ENCODE measurements at places on chromosomes 6 and 20.

DNA sequence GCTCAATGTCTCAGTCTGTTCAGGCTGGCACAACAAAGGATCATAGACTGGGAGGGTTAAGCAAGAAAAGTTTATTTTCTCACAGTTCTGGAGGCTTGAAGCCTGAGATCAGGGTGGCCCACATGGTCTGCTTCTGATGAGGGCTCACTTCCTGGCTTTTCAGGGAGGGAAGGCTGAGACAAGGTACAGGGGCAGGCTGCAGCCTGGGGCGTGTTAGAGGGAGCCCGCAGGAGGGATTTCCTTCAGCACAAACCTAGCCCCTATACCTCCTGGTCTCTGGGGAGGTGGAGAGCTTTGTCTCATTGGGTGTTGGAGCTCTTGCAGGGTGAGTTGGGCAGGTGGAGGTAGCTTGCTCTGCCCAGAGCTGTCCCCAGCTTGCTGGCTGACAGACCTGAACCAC is 81.1 kb upstream of the GPR6 start:
- no peak for DNase-seq

DNA sequence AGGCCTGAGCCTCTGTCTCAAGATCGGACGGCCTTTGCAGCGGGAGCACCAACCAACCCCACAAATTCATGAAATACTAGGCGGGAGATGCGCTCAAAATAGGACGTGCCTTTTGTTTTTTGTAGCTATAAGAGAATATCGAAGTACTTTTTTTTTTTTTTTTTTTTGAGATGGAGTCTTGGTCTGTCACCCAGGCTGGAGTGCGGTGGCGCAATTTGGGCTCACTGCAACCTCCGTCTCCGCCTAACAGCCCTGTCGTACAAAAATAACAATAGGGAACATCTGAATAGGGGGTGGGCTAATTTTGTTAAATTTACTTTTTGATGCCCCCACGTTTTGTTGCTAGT is 5.9 kb upstream of the TUBB2A start:
- DNase-seq, result no peak

GRCh38 chr20:17645546-17646208 is 36.4 kb downstream of the RRBP1 start:
- no peak for DNase-seq

- no peak for DNase-seq
Measured at GRCh38 chr20:1328680-1329330, at the start of gene SDCBP2. TSS of gene SDCBP2 (minus strand) at chr20:1329139. CDS start at chr20:1320416, 8,723 bp downstream.

DNA sequence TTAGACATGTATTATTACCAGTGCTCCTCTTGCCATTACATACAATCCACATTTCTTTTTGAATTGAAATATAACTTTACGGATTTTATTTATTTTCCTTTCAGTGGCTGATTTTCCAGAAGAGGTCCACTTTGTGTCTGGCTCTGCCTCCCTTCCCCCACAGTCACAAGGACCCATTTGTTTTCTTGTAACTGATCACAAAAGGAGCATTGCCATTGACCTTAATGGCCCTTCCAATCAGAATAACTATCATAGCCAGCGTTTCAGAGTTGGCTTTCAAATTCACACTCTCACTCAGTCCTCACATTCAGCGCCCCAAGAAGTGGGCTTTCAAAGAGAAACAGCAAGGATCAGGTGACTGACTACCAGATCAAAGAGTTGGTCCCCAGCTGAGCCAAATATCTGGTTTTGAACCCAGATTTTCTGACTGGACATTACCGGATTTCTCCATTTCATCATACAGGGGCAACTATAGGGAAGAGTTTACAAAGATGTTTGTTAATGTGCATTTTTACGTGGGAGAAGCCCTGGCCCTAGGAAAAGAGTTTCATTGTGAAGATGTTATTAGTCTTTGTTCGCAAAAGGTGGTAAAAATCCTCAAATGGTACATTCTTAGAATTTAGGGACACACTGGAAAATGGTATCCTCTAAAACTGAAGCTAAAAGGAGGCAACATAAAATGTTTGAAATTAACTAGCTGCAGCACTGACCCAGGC is 2.0 kb upstream of the SLC22A23 start:
- no peak for DNase-seq

All from stimulated activated CD8-positive, alpha-beta memory T cell treated with anti-CD3 and anti-CD28 coated beads, Interleukin-2, amount 100 ng/mL, for 48 hours (primary cell).